LHCN-M2 (cell line): ENCODE measurements at places on chromosomes 1 and 21.

- no peak for DNase-seq
These were observed 498 bp upstream of the CLCA2 start for GRCh38 chr1:86423473-86423872.

DNA sequence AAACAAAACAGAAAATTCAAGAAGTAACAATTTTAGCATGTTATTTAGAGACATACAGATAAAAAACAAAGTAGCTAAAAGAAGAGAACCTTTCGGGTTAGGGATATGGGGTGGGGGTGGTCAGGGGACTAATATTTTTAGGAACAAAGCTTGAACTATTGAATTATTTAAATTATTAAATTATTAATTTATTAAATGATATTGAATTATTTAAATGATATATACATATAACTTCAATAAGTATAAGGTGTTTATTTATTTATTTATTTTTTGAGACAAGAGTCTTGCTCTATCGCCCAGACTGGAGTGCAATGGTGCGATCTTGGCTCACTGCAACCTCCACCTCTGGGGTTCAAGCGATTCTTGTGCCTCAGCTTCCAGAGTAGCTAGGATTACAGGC is 36.0 kb downstream of the EIF2B3 start:
- DNase-seq = no peak

DNA sequence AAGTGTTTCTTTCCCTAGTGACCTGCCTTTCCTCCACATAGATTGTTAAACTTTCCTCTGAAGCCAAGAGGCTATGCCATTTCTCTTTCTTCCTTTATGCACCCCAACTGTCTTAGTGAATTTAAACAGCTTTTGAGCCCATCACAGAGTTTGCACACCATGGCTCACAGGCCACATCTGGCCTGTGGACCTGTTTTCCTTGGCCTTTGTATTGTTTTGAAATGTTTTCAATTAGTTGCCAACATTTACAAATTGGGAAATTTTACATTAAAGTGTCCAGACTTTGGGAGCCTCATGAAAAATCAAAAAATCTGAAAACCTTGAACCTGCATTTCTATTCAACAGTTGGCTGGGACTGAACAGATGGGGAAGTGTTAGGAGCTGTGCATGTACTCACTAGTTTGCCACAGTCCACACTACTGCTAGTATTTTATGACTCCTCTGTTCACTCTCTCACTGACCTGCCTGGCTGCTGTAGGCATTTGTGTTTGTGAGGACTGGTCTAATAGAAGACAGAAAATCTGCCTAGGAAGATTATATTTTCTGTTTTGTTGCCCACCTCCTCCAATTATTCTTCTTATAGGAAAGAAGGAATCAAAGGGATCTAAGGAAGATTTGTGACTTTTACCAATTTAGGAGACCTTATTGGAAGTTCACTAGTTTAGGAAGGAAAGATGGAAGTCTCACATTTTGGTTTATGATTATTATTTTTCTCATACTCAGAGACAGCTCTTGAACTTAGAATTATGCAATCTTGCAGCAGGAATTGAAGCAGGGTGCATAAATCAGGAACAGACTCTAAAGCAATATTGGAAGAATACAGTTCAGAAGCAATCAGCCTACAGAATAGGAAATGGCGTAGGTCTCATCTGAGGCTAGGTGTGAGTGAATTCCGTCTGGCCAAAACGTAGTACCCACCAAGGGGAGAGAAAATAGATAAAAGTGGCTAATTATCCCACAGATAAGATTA is 134.7 kb downstream of the HLX start:
- DNase-seq = no peak

DNA sequence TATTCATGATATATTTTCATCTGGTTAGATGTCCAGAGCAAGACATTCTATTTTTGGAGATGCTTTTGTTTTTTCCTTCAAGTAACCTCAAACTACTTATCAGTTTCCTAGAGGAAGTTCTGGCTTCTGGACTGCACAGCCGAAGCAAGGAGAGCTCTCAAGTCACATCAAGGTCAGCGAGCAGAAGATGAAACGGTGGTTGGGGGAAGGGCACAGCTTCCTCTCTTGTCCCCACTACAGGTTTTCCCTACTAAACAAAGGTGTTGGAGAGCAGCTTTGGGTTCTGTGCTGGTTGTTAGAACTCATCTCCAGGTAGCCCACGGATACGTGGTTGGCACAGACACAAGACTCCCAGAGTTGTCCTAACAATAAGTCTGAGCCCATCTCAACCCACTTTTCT is 5.1 kb upstream of the PLEKHO1 start:
- no peak for DNase-seq

DNA sequence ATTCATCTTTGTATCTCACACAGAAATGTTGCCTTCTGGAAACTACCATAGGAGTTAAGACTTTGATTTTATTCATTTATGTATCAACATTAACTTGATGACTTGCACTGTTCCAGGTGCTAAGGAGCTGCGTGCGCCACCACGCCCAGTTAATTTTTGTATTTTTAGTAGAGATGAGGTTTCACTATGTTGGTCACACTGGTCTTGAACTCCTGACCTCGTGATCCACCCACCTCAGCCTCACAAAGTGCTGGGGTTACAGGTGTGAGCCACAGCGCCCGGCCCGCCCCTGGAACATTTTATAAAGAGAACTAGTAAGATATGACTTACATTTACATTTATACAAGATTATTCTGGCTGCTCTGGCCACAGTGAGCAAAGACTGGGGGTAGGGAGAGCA is 252.2 kb downstream of the FAF1 start:
- no peak for DNase-seq

GRCh38 chr1:71296551-71297134 is 215.8 kb upstream of the ZRANB2 start:
- DNase-seq = peak; percentile 62

DNA sequence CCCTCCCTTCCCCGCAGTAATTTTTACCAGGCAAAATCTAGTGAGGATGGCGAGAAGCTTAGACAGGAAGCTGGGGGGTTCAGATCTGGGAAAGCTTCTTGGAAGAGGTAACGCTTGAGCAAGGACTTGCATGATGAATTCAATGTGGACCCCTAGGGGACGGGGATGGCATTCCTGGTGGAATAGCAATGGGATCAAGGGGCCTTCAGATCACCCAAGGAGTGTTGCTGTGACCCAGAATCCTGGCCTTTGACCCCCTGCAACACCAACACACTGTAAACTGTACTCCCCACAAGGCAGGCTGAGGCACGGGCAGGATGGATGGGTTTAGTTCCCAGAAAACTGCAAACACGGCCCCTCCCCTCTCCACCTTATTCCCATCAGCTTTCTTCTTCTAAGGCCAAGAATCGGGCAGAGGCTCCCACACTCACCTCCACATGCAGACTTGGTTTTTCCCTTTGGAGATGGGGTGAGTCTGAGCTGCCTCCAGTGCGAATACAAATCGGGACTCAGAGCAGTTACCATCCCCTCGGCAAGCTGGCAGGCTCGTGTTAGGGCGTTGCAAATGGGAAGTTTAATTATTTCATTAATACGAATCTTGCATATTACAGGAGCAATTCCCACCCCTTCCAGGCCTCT is 20.1 kb downstream of the DISP3 start:
- no peak for DNase-seq

DNA sequence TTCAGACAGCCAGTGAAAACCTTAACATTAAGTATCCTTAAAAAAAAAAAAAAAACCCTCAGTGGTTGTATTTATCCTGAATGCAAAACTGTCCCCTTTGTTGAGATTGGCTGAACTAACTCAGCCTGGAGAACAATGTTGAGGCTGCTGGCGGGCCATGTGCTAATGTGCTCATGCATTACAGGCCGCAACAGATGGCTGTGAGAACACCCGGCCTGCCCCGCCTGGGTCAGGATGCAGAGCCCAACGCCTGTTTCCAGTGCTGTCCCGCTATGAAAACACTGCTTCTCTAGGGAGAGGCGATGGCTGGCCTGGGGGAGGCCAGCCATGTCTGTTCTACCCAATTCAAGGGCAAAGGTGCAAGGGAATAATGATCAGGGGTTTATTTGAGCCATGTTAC is 13.8 kb downstream of the OLIG2 start:
- DNase-seq = peak; percentile 21

GRCh38 chr1:19463504-19463803 is 21.9 kb downstream of the CAPZB start:
- DNase-seq = no peak

DNA sequence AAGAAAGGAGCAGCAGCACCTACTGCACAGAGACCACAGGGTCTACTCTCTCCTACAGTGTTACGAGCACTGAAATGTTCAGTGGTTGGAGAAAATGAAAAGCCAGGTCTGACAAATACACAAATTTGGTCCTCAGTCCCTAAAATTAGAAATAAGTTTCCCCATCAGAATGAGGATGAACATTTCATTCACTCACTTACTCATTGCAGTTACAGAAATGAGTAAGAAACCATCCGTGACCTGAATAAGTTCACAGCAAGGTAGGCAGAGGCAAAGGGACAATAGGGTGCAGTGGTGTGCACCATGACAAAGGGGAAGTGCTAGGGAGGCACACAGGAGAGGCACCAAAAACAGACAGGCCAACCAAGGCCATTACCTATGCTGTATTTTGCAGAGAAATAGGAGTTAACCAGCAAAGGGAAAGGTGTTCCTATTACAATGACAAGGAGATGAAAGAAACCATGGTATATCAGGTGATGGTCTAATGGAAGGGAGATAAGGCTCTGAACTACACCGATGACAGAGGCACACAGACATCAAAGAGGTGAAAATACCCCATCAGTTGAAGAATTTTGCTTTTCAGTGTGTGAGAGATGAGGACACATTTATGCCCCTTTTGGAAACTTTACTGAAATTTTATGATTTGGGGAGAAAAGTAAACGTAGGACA is 29.4 kb downstream of the VAV3 start:
- no peak for DNase-seq
